ENCODE measurements at places on chromosomes 3 and 15.

- DNase-seq, result no peak
Measured at GRCh38 chr15:43487271-43487895, 5.6 kb downstream of the TP53BP1 start.

GRCh38 chr15:41333026-41333562 is 413 bp downstream of the NUSAP1 start:
- no peak for DNase-seq

DNA sequence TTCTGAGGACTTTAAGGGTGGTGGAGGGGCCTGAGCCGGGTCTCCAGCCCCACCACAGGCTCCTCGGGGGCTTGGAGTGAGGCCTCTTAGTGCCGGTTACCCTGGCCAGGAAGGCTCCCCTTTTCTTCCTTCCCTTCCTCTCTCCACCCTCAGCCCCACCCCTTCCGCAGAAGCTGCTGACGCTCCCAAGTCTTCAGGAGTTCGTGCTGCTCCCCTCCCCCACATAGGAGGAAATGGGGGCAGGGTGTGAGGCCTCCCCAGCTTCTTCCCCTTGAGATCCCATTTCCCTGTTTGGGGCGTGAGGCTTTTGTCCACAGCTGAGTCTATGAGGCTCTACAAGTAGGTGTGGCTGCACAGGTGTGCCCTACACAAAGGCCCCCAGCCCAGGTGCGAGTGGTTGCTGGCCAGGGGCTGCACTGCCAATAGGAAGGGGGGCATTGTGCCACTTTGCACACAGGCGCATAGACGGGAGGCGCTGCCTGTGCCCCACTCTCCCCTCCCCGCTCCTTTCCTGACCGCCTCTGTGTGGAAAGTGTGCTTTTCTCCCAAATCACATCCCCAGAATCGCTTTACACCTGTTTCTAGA is 915 bp upstream of the CALML4 start:
- DNase-seq, result no peak

DNA sequence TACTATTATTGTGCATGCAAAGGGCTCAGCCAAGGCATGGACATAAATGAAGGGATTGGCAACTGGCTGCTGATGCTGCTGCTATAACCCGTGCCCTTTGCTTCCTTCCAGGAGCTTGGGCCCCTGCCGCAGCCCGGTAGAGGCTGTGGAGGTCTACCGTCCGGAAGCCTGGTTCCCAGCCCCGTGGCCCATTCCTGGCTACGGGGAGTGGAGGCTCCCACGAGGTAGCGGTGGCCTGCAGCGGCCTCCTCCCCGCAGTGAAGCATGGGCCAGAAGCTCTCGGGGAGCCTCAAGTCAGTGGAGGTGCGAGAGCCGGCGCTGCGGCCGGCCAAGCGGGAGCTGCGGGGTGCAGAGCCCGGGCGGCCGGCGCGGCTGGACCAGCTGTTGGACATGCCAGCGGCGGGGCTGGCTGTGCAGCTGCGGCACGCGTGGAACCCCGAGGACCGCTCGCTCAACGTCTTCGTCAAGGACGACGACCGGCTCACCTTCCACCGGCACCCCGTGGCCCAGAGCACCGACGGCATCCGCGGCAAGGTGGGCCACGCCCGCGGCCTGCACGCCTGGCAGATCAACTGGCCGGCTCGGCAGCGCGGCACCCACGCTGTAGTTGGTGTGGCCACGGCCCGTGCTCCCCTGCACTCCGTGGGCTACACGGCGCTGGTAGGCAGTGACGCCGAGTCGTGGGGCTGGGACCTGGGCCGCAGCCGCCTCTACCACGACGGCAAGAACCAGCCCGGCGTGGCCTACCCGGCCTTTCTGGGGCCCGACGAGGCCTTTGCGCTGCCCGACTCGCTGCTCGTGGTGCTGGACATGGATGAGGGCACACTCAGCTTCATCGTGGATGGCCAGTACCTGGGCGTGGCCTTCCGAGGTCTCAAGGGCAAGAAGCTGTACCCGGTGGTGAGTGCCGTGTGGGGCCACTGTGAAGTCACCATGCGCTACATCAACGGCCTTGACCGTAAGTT is 15.0 kb downstream of the SPSB4 start:
- no peak for DNase-seq

DNA sequence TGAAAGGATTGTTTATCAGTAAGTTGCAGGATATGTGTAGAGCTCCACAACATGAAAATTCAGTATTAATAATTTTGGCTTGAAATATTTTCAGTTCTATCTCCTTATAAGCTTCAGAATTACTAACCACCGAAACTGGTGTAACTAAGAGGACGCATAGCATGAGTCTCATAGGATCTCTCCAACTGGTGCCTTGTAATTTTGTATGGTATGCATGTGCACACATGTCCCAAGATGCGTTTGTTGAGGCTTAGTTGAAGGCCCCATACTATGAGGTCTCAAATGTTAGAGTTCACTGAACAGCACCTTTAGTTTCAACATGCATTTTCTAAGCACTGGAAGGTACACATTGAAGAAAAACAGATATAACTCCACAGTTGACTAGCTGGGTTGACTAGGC is 195.4 kb downstream of the TP63 start:
- no peak for DNase-seq
